ENCODE measurements at places on chromosomes 11 and 22. TPM values are rescaled to one million over a fixed set of nuclear protein-coding genes. Genes with fewer than 3 reads are reported as not detected.

DNA sequence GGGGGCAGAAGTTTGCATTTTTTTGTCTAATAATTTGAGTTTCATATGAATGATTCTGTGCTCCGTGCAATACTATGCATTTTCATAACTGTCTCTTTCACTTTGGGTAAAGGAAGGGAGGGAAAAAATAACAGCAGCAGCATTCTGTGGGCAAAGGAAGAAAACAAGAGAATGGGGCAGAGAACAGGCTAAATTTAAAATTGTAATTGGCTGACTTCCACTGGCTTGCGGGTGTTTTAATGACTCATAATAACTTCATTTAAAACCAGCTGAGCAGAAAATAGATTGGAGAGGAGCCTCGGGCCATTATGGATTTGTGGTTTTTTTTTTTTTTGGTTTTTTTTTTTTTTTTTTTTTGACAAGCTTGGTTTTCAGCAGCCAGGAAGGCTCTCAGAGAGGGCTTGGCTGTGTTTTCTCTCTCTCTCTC is 107.4 kb downstream of the ZBTB16 start:
- H3K4me1 ChIP-seq: peaks cover 23% of the 10 kb centered on the region
- H3K36me3 ChIP-seq: no peaks in the 10 kb centered on the region
- H3K4me3 ChIP-seq: no peak overlapping the region
- peaks cover 73% of the 10 kb centered on the region for H3K27me3 ChIP-seq
- DNase-seq: peak; percentile 80
- no peak overlapping the region for H3K27ac ChIP-seq

- DNase-seq: no peak
- no peak overlapping the region for H3K4me3 ChIP-seq
- no peaks in the 10 kb centered on the region for H3K27me3 ChIP-seq
- no peaks in the 10 kb centered on the region for H3K36me3 ChIP-seq
- H3K4me1 ChIP-seq: no peaks in the 10 kb centered on the region
- H3K27ac ChIP-seq: no peak overlapping the region
Observed at GRCh38 chr11:94011478-94011877, 9.7 kb upstream of the HEPHL1 start.

- no peaks in the 10 kb centered on the region for H3K27me3 ChIP-seq
- no peak overlapping the region for H3K4me3 ChIP-seq
- H3K4me1 ChIP-seq: peaks cover 7% of the 10 kb centered on the region
- DNase-seq: no peak
Observed at GRCh38 chr11:112972399-112973145, 11.4 kb downstream of the NCAM1 start.

GRCh38 chr11:65021509-65021908 is 5.7 kb upstream of the SNX15 start:
- no peak overlapping the region for H3K27ac ChIP-seq
- H3K36me3 ChIP-seq: no peaks in the 10 kb centered on the region
- H3K4me3 ChIP-seq: no peak overlapping the region
- H3K4me1 ChIP-seq: no peaks in the 10 kb centered on the region

GRCh38 chr22:49784630-49784971 is 43.1 kb downstream of the BRD1 start:
- H3K27ac ChIP-seq: no peak overlapping the region
- DNase-seq: no peak
- H3K36me3 ChIP-seq: peaks cover 11% of the 10 kb centered on the region

GRCh38 chr22:23116506-23117263 is 25.1 kb downstream of the RSPH14 start:
- no peak for DNase-seq
- no peaks in the 10 kb centered on the region for H3K36me3 ChIP-seq
- H3K27ac ChIP-seq: no peak overlapping the region
- no peaks in the 10 kb centered on the region for H3K27me3 ChIP-seq
- no peaks in the 10 kb centered on the region for H3K4me1 ChIP-seq

- no peak for DNase-seq
- no peaks in the 10 kb centered on the region for H3K4me1 ChIP-seq
- no peaks in the 10 kb centered on the region for H3K36me3 ChIP-seq
- peaks cover 15% of the 10 kb centered on the region for H3K27me3 ChIP-seq
Observed at GRCh38 chr22:50739279-50739691, 1.3 kb downstream of the ACR start.

- peak; percentile 36 for DNase-seq
- no peaks in the 10 kb centered on the region for H3K36me3 ChIP-seq
- H3K27ac ChIP-seq: no peak overlapping the region
- H3K4me1 ChIP-seq: no peaks in the 10 kb centered on the region
Observed at GRCh38 chr11:61541598-61541997, 33.0 kb downstream of the LRRC10B start.

DNA sequence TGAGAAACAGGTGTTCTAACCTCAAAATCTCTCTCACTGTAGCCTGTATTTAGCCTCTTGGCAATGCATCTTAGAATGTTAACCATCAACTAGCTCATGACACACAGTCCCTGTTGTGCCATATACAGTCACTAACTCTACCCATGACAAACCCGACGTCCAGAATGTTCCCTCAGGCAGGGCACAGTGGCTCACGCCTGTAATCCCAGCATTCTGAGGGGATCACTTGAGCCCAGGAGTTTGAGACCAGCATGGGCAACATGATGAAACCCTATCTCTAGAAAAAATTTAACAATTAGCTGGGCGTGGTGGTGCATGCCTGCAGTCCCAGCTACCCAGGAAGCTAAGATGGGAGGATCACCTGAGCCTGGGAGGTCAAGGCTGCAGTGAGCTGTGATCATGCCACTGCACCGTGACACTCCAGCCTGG is 18.2 kb upstream of the CCDC34 start:
- H3K4me3 ChIP-seq: no peak overlapping the region
- peaks cover 30% of the 10 kb centered on the region for H3K36me3 ChIP-seq
- DNase-seq: no peak
- H3K27me3 ChIP-seq: no peaks in the 10 kb centered on the region

DNA sequence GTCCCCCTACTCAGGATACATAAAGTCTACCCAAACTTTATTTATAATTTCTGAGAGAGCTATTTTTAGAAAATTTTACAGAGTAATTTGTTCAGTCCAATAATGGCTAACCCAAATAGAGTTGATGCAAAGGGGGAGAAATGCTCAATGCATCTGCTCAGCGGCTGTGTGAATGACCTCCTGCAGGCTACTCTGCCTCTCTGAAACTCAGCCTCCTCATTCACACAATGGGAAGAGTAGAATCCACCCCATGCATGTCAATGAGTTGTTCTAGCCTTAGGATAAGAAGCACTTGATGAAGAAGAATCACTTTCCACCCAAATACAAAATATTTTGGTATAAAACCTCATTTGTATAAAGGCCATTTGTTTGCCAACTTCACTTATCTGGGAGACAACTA is 1204.0 kb downstream of the LRRC4C start:
- no peak overlapping the region for H3K27ac ChIP-seq
- DNase-seq: no peak
- no peaks in the 10 kb centered on the region for H3K4me1 ChIP-seq

DNA sequence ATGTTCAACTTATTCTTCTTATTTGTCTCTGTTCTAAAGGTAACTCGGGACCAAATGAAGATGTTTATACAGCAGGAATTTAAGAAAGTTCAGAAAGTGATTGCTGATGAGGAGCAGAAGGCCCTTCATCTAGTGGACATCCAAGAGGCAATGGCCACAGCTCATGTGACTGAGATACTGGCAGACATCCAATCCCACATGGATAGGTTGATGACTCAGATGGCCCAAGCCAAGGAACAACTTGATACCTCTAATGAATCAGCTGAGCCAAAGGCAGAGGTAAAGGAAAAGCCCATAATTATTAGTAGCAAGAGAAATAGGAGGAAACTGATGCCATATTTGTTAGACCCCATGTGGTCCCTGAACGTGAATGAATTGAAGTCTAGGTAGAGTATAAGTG is 63.3 kb downstream of the TRIM44 start:
- peak; percentile 76 for DNase-seq
- H3K27ac ChIP-seq: no peak overlapping the region
- no peaks in the 10 kb centered on the region for H3K27me3 ChIP-seq
- H3K36me3 ChIP-seq: peaks cover 5% of the 10 kb centered on the region

GRCh38 chr11:34978236-34979191 is 62.1 kb downstream of the PDHX start:
- H3K4me1 ChIP-seq: peaks cover 41% of the 10 kb centered on the region
- peak overlapping the region; percentile 89 for H3K27ac ChIP-seq
- no peaks in the 10 kb centered on the region for H3K27me3 ChIP-seq
- no peak overlapping the region for H3K4me3 ChIP-seq

GRCh38 chr11:118263695-118264568 is at the start of gene MPZL2:
Gene MPZL2, minus strand, starts transcription at chr11:118264297. Its CDS starts 144 bp downstream, at chr11:118264153.
- H3K27ac ChIP-seq: no peak within 1 kb of the TSS
- H3K4me1 ChIP-seq: no peaks in the 10 kb centered on the region
- H3K4me3 ChIP-seq: no peak within 1 kb of the TSS
- no peaks in the 10 kb centered on the region for H3K36me3 ChIP-seq
- no peak for DNase-seq

DNA sequence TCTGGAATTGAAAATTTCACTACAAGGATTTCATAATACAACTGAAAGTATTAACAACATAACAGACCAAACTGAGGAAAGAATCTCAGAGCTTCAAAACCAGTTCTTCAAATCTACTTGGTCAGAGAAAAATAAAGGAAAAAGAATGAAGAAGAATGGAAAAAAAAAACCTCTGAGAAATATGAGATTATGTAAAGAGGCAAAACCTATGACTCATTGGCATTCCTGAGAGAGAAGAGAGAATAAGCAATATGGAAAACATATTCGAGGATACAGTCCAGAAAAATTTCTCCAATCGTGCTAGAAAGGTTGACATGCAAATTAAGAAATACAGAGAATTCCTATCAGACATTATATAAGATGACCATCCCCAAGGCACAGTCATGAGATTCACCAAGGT is 23.4 kb upstream of the GPR83 start:
- H3K27ac ChIP-seq: no peak overlapping the region
- no peaks in the 10 kb centered on the region for H3K4me1 ChIP-seq
- H3K4me3 ChIP-seq: no peak overlapping the region
- DNase-seq: peak; percentile 12
- no peaks in the 10 kb centered on the region for H3K27me3 ChIP-seq

- peak; percentile 80 for DNase-seq
- no peaks in the 10 kb centered on the region for H3K27me3 ChIP-seq
- no peaks in the 10 kb centered on the region for H3K36me3 ChIP-seq
- no peak overlapping the region for H3K4me3 ChIP-seq
Observed at GRCh38 chr11:47924184-47924691, 56.1 kb upstream of the PTPRJ start.

DNA sequence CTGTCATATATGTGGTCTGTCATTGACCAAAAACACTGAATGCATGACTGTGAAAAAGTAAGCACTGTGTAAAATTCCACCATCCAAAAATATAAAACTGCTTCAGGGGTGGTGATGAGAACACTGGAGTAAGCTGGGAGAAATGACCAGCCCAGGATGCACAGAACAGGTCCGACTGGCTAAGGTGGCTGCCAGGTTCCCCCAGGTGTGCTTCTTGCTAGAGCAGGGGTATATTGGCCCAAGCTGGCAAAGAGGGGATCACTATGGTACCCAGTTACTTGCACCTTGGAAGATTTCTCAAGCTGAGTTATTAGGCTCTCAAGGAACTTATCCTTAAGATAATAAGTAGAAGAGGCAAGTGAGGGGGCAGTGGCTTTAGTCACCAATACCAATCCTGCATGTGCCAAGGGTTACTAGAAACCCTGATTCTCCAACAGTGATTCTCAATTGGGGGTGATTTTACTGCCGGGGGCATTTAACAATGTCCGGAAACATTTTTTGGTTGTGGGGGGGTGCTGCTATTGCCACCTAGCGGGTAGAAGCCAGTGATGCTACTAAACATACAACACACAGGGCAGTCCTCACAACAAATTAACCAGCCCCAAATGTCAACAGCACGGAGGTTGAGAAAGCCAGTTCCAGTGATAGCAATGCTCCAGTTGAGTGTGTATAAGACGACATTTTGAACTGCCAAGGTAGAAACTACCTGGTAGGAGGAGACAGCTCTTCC is 15.7 kb downstream of the SNU13 start:
- H3K27me3 ChIP-seq: no peaks in the 10 kb centered on the region
- no peak overlapping the region for H3K4me3 ChIP-seq
- no peak overlapping the region for H3K27ac ChIP-seq
- peaks cover 16% of the 10 kb centered on the region for H3K36me3 ChIP-seq

GRCh38 chr22:42256220-42256619 is 14.2 kb downstream of the TCF20 start:
- H3K4me3 ChIP-seq: no peak overlapping the region
- no peaks in the 10 kb centered on the region for H3K4me1 ChIP-seq
- H3K36me3 ChIP-seq: no peaks in the 10 kb centered on the region
- no peak overlapping the region for H3K27ac ChIP-seq

DNA sequence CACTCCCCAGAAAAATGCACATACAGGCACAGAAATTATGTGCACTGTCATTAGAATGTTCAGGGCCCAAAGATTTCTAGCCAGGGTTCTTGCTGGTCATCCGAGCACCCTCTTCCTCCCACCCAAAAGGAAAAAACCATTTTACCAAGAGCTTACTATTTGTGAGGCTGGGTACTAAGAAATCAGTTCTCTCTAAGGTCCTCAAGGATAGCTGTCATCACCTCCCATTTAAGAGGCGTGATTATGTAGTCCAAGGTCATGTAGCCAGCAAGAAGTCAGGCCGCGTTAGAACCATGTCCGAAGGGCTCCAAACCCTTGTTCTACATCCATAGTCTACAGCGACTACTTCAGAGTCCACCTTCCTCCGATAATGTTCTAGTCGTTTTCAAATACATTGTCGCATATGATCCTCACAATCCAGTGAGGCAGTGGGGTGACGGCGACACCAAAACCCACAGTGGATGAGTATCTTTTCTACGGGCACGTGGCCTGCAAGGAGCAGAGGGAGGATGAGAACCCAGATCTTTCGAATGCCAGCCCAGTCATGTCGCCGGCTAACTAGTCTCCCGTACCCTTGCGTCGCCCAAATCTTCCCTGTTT is 634 bp downstream of the TIMM8B start:
- H3K4me3 ChIP-seq: peak overlapping the region; percentile 98
- H3K4me1 ChIP-seq: peaks cover 17% of the 10 kb centered on the region
- peaks cover 40% of the 10 kb centered on the region for H3K36me3 ChIP-seq

DNA sequence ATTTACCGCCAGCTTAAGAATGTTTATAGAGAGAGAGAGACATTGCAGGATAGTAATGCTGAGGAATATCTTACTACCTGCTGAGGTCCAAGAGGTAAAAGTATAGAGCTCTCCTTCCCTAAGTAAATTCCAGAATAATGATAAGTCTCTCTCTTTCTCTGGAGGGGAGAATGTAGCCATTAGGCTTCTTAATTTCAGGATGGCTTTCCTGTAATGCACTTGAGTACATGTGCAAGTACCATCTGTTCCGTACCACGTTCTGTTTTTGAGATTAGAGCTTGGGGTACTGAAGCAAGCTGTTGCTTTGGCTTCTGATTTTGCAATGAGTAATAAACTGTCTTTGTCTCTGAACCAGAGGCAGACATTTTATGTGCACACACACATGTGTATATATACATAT is 1314.0 kb downstream of the JRKL start:
- H3K4me3 ChIP-seq: no peak overlapping the region
- no peaks in the 10 kb centered on the region for H3K27me3 ChIP-seq
- H3K36me3 ChIP-seq: no peaks in the 10 kb centered on the region
- H3K27ac ChIP-seq: no peak overlapping the region
- no peaks in the 10 kb centered on the region for H3K4me1 ChIP-seq

DNA sequence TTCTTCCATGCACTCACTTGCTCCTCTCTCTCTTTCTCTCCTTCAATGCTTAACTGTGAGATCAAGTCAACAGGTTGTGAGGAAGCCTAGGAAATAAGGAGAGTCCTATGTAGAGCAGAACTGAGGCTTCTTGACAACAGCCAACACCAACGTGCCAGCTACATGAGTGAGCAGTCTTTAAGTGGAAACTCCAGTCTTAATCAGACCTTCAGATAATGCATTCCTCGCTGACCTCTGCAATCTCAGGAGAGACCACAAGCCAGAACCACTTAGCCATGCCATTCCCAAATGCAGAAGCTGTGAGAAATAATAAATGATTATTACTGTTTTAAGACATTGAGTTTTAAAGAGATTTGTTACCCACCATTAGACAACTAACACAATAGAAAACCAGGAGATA is 6.1 kb upstream of the TEAD1 start:
- DNase-seq: peak; percentile 76
- no peaks in the 10 kb centered on the region for H3K36me3 ChIP-seq
- H3K4me1 ChIP-seq: no peaks in the 10 kb centered on the region
- H3K27ac ChIP-seq: no peak overlapping the region

The PTPRCAP gene
- 2.3 TPM for total RNA-seq

The SMIM38 gene
- not detected for total RNA-seq

Measured in astrocyte (in vitro differentiated cells and primary cell).